ENCODE measurements at places on chromosomes 11 and 22.

DNA sequence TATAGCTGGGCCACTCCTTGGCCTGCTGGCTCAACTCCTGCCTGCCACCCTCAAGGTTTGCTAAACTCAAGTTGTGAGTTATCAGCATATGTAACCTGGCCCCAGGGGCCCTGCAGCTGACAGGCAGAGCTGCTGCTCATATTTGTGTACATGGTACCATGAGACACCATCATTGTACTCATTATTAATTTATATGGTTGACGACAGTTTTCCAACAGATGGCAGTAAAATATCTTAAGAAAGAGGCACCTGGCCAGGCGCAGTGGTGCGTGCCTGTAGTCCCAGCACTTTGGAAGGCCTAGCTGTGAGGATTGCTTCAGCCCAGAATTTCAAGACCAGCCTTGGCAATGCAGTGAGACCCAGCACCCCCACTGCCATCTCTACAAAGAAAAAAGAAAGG lies 11.4 kb upstream of the DENND5A start:
- no peak for DNase-seq

GRCh38 chr22:36358533-36359469 lies 29.0 kb downstream of the MYH9 start:
- no peak for DNase-seq

DNA sequence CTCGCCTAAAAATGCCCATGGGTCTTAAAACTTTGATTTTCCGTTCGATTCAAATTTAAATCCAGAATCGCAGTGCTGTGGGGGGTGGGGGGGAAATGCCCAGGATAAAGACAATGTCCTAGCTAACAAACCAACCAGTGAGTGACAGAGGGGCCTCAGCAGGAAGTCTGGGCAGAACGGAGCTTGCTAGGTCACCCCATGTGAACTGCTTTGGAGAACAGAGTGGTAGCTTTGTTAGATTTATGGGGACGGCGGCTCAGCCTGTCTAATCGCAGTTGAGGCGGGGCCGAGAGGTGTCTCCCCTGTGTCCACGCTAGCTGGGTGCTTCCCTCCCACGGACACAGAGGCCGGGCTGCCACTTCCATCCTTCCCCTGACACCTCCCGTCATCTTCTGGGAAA lies 243.9 kb downstream of the CTTN start:
- no peak for DNase-seq

DNA sequence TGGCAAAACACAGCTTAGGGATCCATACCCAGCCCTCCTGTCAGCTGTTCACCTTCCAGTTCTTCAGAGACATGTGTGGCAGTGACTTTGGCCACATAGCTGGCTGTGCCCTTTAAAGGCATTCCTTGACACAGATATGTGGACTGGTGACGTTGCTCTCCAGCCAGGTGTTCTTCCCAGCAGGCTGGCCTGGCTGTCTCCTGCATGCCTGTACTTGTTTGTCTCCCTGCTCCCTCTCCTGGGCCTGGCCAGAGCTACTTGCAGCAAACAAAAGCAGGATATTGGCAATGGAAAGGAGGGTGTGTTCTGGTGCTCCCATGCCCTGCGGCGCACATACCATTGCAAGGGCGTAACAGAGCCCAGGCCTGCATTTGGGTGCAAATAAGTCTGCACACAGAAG lies 38.3 kb downstream of the PIK3IP1 start:
- DNase-seq = no peak

DNA sequence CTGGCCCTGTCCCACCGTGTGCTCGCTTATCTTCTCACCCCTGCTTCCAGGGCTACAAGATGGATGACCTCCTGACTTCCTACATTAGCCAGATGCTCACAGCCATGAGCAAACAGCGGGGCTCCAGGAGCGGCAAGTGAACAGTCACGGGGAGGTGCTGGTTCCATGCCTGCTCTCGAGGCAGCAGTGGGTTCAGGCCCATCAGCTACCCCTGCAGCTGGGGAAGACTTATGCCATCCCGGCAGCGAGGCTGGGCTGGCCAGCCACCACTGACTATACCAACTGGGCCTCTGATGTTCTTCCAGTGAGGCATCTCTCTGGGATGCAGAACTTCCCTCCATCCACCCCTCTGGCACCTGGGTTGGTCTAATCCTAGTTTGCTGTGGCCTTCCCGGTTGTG lies 86.5 kb downstream of the MYO7A start:
- no peak for DNase-seq

All from amniotic stem cell (primary cell).